ENCODE measurements at places on chromosomes 7 and 10. TPM values are rescaled to one million over a fixed set of nuclear protein-coding genes. Genes with fewer than 3 reads are reported as not detected.

The LRRD1 gene
- not detected for total RNA-seq

DNA sequence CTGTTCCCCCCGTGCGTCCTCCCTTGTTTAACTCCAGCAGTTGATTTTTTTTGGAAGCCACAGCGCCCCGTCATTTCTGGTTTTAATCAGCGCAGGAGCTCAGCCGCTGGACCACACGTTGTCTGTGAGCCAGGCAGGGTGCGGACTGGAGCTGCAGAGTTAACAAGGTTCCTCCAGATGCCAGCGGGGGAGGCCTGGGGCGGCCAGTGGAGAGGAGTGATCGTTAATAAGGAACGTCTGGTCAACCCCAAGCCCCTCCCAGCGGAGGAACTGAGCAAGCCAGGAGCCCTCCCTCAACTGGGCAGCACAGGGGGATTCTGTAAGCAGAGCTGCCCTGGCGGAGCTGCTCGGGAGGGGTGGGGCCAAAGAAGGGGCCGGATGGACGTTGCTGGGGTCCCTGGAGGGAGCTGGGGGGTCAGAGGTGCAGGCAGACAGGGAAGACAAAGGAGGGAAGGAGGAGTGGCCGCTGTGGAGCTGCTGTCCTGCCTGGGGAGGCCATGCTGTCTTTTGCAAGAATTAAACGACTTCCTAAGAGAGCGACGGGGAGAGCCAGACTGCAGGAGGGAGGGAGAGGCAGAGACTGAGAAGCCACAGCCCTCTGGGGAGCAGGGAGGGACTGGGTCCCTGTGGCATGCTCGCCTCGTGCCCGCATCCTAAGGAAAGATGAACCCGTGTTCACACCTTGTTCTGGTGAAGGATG lies 537.1 kb upstream of the FOXK1 start:
- H3K36me3 ChIP-seq: no peaks in the 10 kb centered on the region
- no peaks in the 10 kb centered on the region for H3K4me1 ChIP-seq
- H3K4me3 ChIP-seq: no peak overlapping the region
- no peak for DNase-seq

The PPIF gene
- total RNA-seq: 72.5 TPM

The ALKBH4 gene
- 8.1 TPM for total RNA-seq

The BHLHA15 gene
- 0.35 TPM for total RNA-seq

The NPY gene
- total RNA-seq: not detected

DNA sequence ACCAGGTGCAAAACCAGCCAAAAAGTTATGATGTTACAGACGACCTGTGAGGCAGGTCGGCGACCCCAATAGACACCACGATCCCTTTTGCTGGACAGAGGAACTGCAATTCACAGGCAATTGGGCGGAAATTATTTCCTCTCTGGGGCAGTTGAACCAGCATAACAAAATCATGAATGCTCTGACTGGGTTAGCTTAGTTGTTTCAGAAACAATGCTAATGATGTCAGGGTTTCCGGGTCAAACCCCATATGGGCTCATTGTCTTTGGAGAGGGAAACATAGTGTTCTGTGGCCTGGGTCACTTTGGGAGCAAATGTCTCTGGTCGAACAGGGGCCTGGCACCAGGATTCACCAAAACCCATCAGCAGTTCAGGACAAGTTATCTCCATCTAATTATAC lies 669.1 kb upstream of the NRP1 start:
- H3K36me3 ChIP-seq: no peaks in the 10 kb centered on the region
- H3K27ac ChIP-seq: no peak overlapping the region
- DNase-seq: no peak
- H3K4me3 ChIP-seq: no peak overlapping the region
- no peaks in the 10 kb centered on the region for H3K27me3 ChIP-seq
- no peaks in the 10 kb centered on the region for H3K4me1 ChIP-seq

All from activated B cell treated with CpG ODN at 0.5 μM for 24 hours (primary cell).